Activated CD4-positive, alpha-beta T cell treated with anti-CD3 and anti-CD28 coated beads, Interleukin-2, amount 50 U/mL, for 24 hours (primary cell): ENCODE measurements at places on chromosomes 6 and 20.

DNA sequence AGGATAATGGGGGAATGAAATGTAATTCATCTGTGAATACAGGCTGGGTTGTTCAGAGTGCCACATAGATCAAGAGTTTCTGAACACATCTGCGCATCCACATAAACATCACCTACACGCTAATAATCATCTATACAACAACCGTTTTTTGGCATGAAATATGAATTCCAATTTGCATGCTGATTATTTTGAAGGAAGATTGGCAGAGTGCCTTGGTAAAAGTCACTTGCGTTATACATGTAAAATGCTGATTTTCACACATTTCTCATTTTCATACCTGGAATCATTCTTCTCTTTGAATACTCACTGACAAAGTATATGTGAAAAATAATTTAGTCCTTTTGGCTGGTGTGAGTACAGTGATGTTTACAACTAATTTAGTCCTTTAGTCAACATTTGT is 17.7 kb downstream of the COL9A1 start:
- no peak for DNase-seq

GRCh38 chr20:34629342-34629741 is 47.5 kb downstream of the PIGU start:
- no peak for DNase-seq

DNA sequence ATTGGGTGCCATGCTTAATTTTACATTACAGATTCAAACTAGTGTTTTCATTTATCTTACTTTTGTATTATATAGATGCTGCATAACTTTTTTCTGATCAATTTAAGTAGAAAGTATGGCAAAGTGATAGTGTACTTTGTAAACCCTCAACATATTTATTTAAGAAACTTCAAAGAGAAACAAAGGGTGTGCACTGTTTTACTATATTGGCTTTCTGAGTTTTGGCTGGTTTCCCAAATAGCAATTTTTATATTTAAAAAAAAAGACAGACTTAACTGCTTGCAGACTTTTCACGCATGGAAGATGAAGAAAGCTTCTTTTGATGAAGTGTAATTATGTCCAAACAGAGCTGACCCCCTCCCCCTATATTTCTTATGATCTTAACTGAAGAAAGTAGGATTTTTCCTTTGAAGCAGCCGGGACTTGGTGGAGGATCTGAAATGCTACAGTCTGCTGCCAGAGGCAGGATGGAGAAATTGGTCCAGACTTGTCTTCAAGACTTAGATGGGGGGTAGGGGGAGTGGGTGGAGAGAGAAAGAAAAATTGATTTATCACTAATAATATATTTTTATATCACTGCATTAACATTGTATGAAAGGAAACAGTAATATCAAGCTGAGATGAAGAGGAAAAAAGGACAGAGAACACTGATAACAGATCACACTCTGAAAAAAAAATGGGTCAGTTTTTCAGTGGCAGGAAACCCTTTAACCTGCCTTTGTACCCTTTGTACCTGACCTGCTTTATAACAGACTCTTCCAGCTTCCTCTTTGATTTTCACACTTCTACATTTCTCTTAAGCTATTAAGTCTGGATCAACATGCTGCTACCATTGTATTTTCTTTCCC is 56.0 kb upstream of the SUPT3H start:
- no peak for DNase-seq

DNA sequence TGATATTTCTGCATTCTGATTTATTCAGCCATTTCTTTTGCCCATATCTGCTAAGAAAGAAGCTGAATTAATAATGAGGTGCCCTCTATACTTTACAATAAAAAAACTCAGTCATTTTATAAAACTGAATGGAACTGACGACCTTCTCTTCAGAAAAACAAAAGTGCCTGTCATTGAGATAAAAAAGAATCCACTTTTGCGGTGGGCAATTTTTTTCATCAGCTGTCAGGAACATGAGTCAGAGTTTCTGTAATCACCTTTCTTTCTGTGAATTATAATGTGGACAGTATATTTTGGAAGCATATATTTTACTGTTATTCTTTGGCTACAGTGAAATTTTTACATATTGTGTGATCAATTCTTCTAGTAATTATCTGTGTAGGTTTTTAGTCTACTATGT is 33.4 kb downstream of the IL20RA start:
- DNase-seq, result no peak

DNA sequence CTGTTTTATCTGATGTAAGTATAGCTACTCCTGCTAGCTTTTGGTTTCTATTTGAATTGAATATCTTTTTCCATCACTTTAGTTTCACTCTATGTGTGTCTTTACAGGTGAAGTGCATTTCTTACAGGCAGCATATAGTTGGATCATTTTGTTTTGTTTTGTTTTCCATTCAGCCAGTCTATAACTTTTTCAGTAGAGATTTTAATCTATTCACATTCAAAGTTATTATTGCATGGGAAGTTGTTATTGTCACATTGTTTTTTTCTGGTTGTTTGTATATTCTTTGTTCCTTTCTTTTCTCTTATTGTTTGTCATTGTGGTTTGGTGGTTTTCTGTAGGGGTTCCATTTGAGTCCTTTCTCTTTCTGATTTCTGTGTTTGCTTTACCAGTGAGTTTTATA is 151.2 kb downstream of the PDE10A start:
- DNase-seq, result no peak

DNA sequence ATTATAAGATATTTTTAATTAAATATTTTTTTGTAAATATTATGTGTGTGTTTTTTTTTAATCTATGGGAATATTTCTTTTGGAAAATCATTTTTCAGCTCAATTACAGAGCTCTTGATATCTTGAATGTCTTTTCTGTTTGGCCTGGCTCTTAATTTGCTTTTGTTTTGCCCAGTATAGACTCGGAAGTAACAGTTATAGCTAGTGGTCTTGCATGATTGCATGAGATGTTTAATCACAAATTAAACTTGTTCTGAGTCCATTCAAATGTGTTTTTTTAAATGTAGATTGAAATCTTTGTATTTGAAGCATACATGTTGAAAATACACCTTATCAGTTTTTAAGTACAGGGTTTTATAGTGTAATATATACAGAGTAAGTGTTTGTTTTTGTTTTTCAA is 2.6 kb downstream of the ID4 start:
- no peak for DNase-seq

GRCh38 chr20:1469925-1470571 is 3.4 kb upstream of the NSFL1C start:
- DNase-seq, result no peak

GRCh38 chr6:22470454-22471131 is 98.8 kb upstream of the HDGFL1 start:
- no peak for DNase-seq

DNA sequence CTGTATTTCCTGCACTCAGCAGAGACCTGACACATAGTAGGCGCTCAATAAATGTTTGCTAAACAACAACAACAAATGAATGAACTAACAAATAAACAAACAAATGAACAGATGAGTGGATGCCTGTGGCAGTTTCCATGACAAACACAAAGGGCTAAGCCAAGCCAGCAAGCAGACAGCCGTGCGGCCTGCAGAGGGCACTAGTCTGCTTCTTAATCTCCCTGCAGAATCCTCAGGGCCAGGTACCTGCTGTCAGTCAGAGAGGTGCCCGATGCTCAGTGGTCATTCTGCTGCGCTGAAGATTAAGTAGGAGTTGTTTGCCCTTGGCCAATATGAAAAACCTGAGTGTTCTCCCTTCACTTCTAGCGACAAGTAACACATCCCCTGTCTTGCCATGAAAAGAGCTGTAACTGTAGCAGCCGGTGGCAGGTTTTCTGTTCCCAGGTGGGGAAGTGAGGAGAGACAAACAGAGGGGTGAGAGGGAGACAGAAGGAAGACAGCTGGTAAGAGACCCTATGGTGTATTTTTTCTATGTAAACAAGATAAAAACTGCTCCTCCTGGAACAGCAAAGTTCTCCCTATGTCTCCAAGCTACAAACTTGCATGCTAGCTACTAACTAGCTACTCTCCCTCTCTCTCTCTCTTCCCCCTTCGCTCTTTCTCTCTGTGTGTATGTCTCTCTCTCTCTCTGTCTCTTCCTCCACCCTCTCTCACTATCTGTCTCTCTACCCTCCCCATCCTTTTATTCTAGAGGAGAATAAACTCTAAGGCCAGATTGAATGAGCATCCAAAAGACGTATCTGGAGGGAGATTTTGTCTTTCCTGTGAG is at the start of gene MC3R:
Gene MC3R, plus strand, starts transcription at position 779 of the 829 bp plus-strand sequence. CDS start 112 bp downstream, outside the sequence.
- DNase-seq, result no peak

GRCh38 chr20:1171461-1172093 is 13.2 kb downstream of the TMEM74B start:
- DNase-seq, result no peak
